DMS153 (cell line): ENCODE measurements at places on chromosomes 1 and 21.
A peak's percentile ranks its signal among the peaks of the same experiment; 100 is the strongest.

- no peak for DNase-seq
Measured at GRCh38 chr21:45767071-45768006, 123.8 kb downstream of the PCBP3 start.

- peak; percentile 76 for DNase-seq
Measured at GRCh38 chr1:211135342-211135950, 1.5 kb upstream of the KCNH1 start.

- no peak for DNase-seq
Measured at GRCh38 chr1:184593597-184593996, 161.1 kb downstream of the EDEM3 start.

DNA sequence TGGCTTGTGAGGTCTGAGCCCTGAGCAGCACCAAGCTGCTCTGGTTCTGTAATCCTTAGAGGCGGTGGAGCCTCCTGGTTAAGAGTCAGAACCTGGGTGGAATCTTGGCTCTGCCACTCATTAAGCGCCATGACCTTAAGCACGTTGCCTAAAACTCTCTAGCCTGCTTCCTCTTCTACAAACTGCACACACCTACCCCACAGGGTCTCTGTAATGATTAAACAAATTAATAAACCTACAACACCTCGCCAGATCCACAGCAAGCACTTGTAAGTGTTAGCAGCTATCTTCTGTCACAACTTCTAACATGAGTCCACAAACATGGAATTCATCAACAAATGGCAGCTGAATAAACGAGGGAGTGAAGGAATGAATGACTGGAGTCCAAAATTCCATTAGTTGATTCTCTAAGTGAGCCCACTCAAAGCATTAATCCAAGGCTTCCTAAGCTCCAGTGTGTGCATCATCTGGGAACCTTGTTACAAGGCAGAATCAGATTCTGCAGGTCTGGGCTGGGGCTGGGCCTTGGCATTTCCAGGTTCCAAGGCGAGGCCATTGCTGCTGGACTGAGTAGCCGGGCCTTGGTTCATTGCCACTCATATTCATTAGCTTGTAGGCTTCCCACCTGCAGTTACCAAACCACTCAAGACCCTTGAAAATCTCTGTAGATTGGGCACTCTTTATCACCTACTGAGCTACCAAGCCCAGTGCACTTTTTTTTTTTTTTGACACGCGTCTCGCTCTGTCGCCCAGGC lies 168.6 kb downstream of the HIVEP3 start:
- DNase-seq: no peak

DNA sequence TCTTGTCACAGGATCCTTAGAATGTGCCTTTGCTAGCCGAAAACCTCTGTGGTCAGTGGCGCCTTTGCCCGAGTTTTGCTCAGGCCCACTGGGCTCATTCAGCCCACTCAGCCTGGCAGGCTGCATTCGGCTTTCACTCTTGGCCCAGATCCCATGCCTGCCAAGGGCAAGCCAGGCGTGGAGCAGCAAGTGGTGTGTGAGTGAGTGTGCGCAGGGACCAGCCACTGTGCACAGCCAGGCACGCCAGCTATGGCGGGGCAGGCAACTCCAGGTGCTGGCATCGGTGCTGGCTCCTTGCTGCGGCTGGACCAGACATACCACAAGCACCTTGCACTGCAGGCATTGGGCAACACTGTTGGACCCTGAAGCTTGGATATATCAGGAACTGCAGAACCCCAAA lies 1145.1 kb upstream of the NCAM2 start:
- DNase-seq: no peak

GRCh38 chr1:69639159-69639558 lies 71.4 kb downstream of the LRRC7 start:
- no peak for DNase-seq

GRCh38 chr1:84479998-84480397 lies 932 bp downstream of the RPF1 start:
- DNase-seq: no peak

DNA sequence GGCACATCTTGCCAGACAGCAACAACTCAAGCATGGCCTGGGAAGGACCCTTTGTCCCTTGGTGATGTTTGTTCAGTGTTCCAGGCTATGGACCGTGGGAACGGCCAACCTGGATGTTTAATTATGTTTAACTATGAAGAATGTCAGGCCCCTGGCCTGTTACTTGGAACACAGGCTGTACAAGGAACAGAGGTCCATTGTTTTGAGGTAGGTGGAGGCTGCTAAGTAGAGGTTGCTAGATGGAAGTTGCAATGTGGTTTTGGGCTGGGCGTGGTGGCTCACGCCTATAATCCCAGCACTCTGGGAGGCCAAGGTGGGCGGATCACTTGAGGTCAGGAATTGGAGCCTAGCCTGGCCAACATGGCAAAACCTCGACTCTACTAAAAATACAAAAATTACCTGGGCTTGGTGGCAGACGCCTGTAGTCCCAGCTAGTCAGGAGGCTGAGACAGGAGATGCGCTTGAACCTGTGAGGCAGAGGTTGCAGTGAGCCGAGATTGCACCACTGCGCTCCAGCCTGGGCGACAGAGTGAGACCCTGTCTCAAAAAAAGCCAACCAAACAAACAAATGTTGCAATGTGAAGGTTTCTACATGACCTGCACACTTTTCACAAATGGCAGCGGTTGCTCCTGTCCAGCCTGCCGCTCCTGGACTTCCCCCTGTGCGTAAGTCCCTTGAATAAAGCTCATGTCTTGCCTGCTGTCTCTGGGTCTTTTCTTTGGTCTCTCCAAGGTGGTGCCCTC lies 2.5 kb upstream of the LEFTY1 start:
- DNase-seq: no peak

- DNase-seq: no peak
Measured at GRCh38 chr21:33015096-33015495, 10.6 kb upstream of the OLIG2 start.

- peak; percentile 36 for DNase-seq
Measured at GRCh38 chr1:243230914-243231313, 24.2 kb downstream of the CEP170 start.

DNA sequence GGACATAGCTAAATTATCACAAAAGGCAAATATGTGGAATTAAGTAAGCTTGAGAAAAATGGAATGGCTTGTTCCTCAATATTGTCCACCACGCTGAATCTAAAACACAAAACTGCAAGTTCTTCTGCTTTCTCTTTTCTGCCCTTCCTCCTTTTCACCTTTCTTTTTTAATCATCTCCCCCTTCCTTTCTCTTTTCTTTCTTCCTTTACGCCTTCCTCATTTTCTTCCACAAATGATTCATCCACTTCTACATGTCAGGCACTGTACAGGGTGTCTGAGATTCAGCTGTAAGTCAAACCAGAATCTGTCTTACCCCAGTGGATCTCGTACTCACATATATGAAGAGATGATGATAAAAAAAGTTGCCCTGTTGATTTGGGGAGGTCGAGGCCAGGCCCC lies 1182.5 kb downstream of the MRPL39 start:
- DNase-seq: no peak

- no peak for DNase-seq
Measured at GRCh38 chr21:39484711-39485276, 33.0 kb downstream of the SH3BGR start.

- DNase-seq: peak; percentile 39
Measured at GRCh38 chr1:152036267-152037216, at the start of gene S100A11. Gene S100A11, minus strand, starts transcription at chr1:152037004. Its CDS starts 89 bp downstream, at chr1:152036915.
